Stimulated activated CD4-positive, alpha-beta T cell treated with anti-CD3 and anti-CD28 coated beads, Interleukin-1b, Interleukin-23, amount 100 ng/mL, for 1 hour (primary cell): ENCODE measurements at places on chromosomes 2 and 18.
A peak's percentile ranks its signal among the peaks of the same experiment; 100 is the strongest.

DNA sequence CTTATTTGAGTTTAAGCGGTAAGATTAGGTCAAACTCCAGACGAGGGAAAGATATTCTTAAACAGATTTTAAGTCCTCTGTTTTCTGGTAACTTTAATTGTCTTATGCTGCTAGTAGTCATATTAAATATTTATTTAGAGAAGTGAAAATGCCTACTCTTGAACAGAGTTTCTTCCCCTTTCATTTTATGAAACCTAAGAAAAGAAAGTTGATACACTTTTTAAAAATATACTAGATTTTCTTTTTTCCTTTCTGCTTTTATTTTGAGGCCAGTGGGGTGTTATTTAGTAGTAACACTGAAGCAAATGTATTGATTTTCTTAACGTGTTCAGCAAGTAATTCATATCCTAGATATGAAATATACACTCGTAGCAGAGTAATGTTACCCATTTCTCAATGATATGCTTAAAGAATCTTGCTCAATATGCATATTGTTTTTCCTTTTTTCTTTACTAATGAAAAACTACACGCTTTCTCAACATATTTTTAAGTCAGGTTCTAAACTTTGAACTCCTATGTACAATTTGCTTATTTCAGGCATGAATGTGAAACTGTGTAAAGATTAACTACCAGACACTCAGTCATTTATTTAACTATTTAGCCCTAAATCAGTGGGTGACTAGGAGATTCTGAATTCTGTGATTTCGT, 691 bp downstream of the KYNU start:
- DNase-seq = no peak

DNA sequence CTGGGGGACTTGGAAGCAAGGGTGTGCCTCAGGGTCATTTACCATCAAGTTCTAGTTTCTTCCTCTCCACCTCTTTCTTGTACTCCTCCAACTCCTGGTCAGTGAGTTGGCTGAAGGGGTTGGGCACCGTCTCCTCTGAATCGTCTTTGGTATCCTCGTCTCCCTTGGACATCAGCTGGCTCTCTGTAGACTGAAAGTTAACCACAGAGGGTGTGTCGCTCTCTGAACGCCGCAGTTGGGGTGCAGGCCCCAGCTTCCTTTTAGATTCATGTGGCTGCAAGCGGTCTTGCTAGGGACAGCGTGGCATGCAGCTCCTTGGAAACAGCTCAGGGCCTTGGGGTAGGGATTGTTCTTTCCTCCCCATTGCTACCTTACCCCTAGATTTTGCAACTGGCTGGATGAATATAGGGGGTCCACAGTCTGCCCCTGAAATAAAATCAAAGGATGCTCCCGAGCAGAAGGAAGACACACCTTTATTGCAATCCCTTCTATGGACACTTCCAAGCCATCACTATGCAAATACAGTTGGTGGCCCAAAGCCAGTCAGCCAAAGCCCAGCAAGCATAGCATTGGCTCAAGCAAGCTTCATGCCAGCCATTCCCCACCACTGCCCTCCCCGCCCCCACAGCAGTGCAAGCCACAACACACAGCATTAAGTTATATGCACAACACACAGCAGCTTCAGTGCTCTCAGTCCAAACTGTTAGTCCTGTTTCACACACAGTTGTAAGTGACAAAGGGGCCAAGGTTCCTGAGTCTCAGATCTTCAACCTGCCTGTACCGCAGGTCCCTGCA, 93.2 kb downstream of the ADD2 start:
- no peak for DNase-seq

GRCh38 chr2:63755216-63755615, 86.5 kb upstream of the UGP2 start:
- no peak for DNase-seq

DNA sequence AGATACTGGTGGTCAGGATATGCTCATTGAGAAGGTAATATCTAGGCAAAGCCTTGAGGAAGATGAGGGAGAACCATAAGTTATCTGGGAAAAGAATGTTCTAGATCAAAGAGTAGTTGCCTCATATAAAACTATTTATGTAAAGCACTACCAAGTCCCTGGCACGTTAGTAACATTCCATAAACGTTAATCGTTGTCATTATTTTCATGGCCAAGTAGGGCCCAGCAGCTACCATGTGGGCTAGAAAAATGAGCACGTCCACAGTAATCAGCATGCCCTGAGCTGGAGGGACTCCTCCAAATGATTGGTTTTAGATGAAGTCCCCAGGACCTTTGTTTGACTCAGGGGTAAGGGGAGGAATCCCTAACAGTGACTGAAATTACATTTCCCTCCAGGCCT, 32.7 kb upstream of the AFTPH start:
- DNase-seq = no peak

- no peak for DNase-seq
These were observed 72.1 kb downstream of the TTC32 start for GRCh38 chr2:19829672-19830071.

DNA sequence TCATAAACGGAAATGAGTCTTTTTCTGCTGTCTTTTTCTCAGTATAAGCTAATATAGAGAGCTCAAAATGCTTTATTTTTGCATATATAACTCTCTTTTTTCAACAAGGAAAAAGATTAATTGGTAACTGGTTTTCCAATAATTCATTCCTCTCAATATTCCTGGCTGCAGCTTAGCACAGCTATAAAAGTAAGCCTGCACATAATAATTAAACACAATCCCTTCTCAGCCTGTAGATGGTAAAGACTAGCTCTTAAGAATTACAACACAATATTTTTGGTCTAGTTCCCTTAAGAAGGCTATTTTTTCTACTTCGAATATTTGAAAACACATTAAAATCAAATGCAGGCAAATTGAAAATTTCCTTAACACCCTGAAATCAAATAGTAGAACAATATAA, 258.0 kb downstream of the DOK6 start:
- no peak for DNase-seq

- DNase-seq = no peak
These were observed 6.9 kb upstream of the BOK start for GRCh38 chr2:241551599-241551997.

DNA sequence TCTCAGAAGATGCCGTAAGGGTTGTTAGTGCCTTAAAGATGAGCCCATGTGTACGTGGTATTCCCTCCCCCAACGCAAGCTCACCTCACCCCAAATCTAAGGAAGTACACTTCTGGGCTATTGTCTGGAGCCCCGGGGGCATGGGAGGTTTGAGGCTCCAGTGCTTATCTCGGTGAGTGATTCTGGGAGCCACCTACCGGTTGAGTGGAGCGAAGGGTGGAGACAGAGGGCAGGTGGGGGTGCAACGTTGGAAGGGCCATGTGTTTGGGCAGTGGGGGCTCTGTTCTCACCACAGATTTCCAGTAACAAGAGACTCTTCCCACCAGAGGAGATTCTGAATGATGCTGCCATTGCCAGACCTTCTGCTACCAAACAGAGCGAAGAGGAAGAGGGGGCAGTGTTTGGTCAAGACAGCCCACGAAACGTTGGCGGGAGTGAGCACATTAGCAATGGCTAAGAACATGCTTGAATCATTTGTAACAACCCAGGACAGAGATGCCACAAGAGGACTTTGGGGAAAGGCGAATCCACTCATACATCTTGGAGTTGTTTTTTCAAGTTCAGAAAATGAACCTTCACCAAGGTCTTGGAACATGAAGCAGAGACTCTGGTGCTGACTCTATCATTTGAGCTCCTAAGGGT, 38.7 kb downstream of the TWIST2 start:
- DNase-seq = no peak

DNA sequence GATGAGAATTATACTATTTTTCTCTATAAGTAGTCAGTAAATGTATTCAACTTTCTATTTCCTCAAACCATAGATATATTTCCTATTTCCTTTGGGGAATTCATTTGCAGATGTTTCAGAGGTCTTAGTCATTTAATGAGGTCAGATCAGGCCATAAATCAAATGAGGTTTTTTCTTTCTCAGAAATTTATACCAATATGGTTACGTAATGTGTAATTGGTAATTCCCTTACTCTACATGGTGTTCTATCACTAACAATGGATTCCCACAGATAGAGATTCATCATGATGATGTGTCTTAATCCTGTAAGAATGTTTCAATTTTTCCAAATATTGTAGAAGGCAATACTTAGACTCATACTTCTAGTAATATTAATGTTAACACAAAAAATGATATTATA, 108.0 kb downstream of the DPP4 start:
- no peak for DNase-seq

GRCh38 chr2:11534746-11535484, 1.1 kb downstream of the GREB1 start:
- no peak for DNase-seq

DNA sequence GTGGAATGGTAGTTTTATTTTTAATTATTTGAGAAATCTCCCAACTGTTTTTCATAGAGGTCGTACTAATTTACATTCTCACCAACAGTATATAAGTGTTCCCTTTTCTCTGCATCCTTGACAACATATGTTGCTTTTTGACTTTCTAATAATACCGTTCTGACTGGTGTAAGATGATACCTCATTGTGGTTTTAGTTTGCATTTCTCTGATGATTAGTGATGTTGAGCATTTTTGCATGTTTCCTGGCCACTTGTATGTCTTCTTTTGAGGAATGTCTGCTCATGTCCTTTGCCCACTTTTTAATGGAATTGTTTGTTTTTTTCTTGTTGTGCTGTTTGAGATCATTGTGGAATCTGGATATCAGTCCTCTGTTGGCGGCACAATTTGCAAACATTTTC, 242.5 kb downstream of the ZNF521 start:
- no peak for DNase-seq

GRCh38 chr2:62144689-62145477, 51.0 kb upstream of the B3GNT2 start:
- DNase-seq = no peak

- no peak for DNase-seq
These were observed 34.7 kb downstream of the ONECUT2 start for GRCh38 chr18:57469884-57470283.

- DNase-seq = no peak
These were observed 403.2 kb downstream of the THSD7B start for GRCh38 chr2:137168552-137168951.

GRCh38 chr2:64581777-64582539, 57.8 kb downstream of the AFTPH start:
- no peak for DNase-seq

GRCh38 chr2:230956827-230957755, 32.0 kb upstream of the GPR55 start:
- no peak for DNase-seq

DNA sequence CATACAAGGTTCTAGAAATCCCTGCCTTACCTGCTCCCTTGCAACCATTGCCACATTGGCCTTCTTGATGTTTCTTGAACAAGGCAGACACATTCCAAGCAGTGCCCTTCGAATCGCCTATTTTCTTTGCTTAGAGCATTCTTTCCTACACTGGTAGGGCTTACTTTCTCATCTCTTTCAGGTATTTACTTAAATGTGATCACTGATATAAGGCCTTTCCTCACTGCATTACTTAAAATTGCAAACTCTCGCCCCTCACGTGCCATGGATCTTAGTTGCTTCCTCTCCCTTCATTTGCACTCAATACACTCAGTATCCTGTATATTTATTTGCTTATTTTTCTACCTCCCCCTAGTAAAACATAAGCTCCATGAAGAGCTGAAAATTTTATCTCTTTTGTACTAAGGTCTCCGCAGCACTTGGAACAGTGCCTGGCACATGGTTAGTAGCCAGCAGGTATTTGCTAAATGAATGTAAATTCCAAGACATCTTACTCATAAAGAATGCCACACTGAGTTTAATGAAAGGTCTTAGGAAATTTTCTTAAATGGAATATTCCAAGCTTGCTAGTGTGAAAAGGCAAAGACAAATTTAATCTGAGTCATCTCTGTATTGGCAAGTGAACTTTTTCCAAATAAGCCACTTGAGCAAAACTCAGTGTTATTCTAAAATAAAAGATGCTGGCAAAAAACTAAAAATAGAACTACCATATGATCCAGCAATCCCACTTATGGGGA, 42.4 kb upstream of the FIGN start:
- DNase-seq = no peak

- no peak for DNase-seq
These were observed 77.6 kb downstream of the AFF3 start for GRCh38 chr2:100064592-100065428.

- DNase-seq = no peak
These were observed 114.8 kb upstream of the ALKAL2 start for GRCh38 chr2:402721-403120.

- DNase-seq = no peak
These were observed 108.0 kb downstream of the AFF3 start for GRCh38 chr2:100034431-100034830.

DNA sequence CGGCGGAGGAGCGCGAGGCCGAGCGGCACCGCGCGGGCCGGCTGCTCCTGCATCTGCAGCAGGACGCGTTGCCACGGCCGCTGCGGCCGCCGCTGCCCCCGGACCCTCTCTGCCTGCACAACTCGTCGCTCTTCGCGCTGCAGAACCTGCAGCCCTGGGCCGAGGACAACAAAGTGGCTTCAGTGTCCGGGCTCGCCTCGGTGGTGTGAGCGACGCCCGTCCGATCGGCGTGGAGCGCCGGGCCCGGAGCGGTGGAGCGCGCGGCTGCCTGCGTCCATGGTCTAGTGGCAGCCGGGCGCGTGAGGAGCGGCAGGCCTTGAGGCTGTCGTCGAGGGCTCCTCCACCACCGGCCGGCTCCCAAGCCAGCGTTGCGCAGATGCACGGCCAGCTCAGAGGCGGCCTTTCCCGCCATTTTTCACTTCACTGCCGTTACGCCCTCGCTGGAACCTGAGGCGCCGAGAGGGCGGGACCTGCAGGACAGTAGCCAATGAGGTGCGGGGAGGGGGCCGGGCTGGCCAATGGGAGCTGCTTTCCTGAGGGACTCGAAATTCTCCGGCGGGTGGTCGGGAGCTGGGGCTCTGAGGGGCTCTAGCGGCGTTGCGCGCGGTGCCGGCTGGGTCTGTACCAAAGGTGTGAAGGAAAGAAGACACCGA, 1.9 kb downstream of the TLX2 start:
- DNase-seq = peak; percentile 74

GRCh38 chr2:113098532-113098931, 28.9 kb upstream of the IL1RN start:
- no peak for DNase-seq

GRCh38 chr2:65437392-65438135, 5.2 kb upstream of the SPRED2 start:
- no peak for DNase-seq

GRCh38 chr2:203886661-203887151, 19.1 kb downstream of the CTLA4 start:
- DNase-seq = no peak

DNA sequence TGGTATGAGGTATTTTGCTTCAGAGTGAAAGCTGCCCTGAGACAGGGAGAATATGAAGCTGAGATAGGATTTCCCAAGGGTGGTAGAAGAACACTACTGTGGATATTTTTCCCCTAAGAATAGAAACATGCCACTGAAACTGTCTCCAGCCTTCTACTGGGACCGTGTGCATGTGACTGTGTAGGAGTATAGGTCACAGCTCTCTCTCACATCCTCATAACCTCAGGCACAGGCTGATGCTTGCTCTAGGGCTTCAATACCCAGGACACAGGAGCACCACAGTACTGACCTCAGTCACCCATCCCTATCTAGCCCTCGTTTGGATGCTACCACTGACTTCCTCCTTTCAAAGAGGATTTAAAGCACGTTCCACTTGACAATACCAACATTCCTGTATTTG, 67.2 kb downstream of the REV1 start:
- no peak for DNase-seq

- DNase-seq = no peak
These were observed 215.3 kb downstream of the STK39 start for GRCh38 chr2:168032091-168032490.
